GM19239 (cell line): ENCODE measurements at places on chromosomes 3 and 15.
A peak's percentile ranks its signal among the peaks of the same experiment; 100 is the strongest.

DNA sequence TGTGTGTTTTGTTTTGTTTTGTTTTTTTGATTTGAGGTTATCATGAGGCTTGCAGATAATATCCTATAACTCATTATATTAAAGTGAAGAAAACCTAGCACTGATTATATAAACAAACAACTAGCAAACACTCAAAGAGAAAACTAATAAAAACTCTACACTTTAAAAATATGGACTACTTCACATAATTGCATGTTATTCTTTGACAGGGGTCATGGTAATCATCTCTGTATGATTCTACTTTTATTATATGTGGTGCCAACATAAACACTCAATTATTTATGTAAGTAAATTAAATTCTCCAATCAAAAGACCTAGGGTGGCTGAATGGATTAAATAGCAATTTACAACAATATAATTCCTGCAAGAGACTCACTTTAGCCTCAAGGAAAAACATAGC lies 44.6 kb upstream of the P3H2 start:
- no peak for DNase-seq

GRCh38 chr3:128572644-128573105 lies 77.9 kb downstream of the RPN1 start:
- peak; percentile 37 for DNase-seq

DNA sequence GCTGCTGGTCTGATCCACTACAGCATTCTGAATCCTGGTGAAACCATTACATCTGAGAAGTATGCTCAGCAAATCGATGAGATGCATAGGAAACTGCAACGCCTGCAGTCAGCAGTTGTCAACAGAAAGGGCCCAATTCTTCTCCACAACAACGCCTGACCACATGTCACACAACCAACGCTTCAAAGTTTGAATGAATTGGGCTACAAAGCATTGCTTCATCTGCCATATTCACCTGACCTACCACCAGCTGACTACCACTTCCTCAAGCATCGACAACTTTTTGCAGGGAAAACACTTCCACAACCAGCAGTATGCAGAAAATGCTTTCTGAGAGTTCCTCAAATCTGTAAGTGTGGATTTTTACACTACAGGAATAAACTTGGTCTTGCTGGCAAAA lies 54.7 kb upstream of the C2CD4B start:
- DNase-seq: no peak

DNA sequence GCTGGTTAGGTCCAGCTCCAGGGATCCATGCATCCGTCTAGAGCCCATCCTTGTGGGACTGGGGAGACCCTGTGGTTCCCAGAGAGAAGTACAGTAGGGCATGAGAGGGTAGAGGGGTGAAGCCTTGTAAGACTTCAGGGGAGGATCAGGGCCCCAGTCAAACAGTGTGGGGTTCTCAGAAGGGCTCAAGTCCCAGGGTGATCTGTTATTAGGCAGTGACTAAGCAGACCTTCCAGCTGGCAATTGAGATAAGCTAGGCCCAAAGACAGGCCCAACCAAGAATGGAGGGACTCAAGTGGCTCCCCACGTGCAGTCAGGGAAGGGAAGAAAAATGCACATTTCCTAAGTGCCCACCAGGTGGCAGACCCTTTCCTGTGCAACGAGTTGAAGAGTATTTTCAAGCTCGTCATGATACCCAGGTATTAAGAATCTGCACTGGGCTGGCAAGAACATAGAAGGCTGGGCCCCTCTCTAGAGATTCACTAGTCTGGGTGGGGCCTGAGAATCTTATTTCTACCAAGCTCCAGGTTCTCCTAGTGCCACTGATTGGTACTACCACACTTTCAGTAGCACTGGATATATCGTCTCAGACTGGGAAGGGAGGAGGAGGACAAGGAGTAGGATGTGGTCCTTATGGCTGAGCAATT lies 240.8 kb downstream of the NR1D2 start:
- peak; percentile 20 for DNase-seq

DNA sequence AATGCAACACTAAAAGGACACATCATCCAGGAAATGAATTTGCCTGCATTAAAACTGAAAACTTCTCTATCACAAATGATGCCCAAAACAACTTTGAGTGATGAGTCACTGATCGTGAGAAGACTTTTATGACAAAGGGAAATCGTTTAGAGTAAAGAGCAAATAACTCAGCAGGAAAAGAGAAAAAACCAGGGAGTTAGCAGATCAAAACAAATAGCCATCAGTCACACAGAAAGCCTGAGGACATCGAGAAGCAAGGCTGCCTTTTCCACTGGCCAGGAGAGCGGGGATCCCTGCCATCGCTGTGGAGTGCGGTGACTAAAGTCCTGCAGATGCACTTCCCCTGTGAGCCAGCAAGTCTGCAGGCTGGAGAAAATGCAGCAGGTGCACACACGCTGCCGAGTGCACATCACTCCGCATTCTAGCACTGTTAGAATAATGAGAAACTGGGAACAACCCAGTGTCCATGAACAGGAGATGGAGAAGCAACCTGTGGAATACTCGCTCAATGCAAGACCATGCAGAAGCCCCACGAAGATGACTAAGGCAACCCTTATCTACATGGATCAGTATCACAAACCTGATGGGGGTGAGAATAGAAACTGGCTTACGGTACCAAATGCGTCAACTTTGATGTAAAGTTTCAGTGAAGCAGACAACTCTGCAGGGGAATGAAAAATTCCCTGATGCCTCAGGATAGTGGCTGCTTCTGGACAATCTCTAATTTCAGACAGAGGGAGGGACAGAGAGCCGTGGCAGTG lies 86.4 kb downstream of the NSMCE3 start:
- no peak for DNase-seq
